ENCODE measurements at places on chromosomes 1 and 21.

DNA sequence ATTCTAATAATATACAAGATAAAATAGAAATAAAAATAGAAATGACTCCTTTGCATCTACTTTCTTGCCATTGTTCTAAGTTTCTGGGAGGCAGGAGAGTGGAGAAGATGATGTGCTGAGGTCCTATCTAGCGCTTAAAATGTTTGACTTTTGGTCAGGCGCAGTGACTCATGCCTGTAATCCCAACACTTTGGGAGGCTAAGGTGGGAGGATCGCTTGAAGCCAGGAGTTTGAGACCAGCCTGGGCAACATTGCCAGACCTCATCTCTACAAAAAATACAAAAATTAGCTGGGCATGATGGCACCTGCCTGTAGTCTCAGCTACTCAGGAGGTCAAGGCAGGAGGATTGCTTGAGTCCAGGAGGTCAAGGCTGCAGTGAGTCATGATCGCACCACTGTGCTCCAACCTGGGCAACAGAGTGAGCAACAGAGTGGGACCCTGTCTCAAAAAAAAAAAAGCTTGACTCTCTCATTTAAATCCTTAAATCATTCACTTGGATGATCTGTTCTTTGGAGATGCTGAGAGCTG is 24.2 kb upstream of the SLC45A1 start:
- DNase-seq = no peak

- no peak for DNase-seq
These were observed 20.6 kb downstream of the COL6A2 start for GRCh38 chr21:46118316-46119143.

- no peak for DNase-seq
These were observed 231.2 kb downstream of the DSCAM start for GRCh38 chr21:40615505-40616376.

DNA sequence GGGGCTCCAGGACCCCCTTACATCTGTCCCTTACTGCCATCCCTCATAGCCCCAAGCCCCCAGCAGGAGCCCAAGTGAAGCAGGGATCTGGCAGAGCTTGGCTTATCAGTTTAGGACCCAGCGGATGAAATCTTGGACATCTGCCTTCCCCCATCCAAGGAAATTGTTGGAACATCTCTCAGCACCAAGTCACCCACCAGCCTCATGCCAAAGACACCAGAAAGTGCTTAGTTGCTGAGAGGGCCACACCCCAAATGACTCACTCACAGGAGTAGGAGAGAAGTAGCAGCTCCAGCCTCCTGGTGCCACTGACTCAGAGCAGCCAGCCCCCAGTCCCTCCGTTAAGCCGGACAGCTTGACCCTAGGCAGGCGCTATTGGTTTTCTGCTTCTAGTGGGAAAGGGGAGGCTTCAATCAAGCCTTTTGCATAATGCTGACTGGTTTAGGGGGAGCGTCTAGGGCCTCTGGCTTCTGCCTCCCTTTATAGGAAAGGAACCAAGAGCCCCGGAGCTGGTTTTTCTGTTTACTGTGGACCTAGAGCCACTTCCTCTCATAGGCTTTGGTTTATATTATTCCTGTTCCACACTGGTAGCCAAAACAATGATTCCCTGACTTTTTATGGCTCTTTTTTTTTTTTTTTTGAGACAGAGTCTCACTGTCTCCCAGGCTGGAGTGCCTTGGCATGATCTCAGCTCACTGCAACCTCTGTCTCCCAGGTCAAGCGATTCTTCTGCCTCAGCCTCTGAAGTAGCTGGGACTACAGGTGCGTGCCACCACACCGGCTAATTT is 114.2 kb upstream of the IPO9 start:
- DNase-seq = no peak

GRCh38 chr1:91783423-91784170 is 102.4 kb downstream of the TGFBR3 start:
- no peak for DNase-seq

GRCh38 chr1:62978741-62979140 is 194.8 kb downstream of the ATG4C start:
- no peak for DNase-seq

DNA sequence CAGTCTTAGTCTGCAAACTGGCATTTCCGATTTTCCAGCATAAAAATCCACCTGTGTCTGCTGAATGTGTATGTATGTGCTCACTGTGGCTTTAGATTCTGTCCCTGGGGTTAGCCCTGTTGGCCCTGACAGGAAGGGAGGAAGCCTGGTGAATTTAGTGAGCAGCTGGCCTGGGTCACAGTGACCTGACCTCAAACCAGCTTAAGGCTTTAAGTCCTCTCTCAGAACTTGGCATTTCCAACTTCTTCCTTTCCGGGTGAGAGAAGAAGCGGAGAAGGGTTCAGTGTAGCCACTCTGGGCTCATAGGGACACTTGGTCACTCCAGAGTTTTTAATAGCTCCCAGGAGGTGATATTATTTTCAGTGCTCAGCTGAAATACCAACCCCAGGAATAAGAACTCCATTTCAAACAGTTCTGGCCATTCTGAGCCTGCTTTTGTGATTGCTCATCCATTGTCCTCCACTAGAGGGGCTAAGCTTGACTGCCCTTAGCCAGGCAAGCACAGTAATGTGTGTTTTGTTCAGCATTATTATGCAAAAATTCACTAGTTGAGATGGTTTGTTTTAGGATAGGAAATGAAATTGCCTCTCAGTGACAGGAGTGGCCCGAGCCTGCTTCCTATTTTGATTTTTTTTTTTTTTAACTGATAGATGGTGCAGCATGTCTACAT is 2.5 kb upstream of the OLFML3 start:
- no peak for DNase-seq

GRCh38 chr1:154342132-154342531 is 16.8 kb downstream of the ATP8B2 start:
- DNase-seq = no peak

GRCh38 chr1:183543619-183544204 is 46.5 kb downstream of the NCF2 start:
- DNase-seq = no peak

All from stimulated activated CD4-positive, alpha-beta T cell treated with anti-CD3 and anti-CD28 coated beads, Interleukin-12 subunit alpha, Interleukin-12 subunit beta, amount 100 ng/mL, for 48 hours (primary cell).